ENCODE measurements at places on chromosomes 5 and 9.

DNA sequence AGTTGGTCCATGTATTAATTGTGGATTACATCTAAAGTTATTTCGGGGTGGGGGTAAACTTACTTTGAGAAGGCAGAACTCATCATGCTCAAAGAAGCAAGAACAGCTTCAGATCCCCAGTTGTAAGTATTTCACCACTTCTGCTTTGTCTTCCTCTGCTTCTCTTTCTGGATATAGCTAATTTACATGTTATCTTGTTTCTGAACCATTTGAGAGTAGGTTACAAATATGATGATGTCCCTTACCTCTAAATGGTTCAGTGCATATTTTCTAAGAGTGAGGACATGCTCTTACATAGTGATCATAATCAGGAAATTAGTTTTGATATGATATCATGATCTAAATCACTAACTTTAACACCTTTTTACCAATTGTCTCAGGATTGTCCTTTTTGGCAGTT, 11.9 kb downstream of the TRIO start:
- no peak for DNase-seq

DNA sequence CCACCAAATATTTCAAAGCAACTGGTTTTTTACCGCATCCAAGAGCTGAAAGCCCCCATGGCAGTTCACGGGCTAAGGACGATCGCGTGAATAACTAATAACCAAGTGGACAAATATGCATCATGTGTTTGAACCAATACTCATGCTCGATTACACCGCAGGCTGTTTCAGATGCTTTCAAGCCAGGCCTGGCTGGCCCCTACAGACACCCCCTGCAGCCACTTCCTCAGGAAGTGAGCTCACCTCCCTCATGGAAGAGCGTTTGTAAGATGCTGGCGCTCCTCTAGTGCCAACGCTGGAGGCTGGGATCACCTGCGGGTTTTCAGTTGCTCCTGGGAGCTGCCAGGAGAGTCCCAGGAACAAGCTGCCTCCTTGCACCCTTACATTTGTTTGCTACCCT, 53.9 kb upstream of the PTCH1 start:
- no peak for DNase-seq

DNA sequence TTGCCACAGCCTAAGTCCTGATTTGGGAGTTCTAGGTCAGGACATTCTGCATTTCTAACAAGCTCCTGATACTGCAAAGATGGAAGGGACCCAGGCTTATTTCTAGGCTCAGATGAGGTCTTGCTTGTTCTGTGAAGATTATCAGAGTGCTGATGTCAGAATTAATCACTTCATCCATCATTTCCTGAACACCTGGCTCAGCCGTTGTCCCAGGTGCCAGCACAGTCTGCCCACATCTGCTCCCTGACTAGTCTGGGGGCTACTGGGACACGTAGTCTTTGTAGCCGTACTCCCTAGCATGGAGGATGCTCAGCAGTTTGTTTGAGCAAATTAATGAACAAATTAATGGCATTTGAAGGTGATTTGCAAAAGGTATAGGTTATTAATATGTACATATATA, 17.9 kb upstream of the SPINK4 start:
- DNase-seq = no peak

- DNase-seq = no peak
These were observed 412 bp downstream of the LCN1 start for GRCh38 chr9:135521608-135522095.

DNA sequence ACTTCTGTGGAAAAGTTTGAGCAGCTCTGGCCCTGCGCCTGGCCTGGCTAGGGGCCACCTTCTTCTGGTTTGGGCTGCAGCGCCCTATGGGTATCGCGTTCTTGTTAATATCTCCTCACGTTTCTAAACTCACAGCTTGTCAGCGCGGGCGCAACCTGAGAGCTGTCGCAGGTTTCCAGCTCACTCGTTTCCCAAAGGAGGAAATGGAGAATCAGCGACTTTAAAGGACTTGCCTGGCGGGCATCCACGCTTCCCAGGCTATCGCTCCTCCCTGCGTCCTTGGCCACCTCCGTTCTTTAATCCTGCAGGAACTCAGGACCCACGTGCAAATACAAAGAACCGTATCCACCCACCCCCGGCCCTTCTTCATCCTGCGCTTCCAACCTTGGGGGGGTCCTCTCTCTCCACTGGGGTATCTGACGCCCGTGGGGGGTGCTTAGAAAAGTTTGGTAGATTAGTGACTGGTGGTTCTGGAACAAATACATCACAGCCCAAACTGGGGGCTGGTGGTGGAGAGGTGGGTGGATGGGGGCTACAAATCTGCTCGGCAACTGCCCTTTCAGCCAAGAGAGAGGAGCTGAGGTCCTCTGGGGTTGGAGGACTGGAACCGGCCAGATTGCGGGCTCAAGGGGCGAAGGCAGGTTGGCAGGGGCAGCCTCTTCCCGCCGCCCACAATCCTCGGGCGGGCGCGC, 578 bp upstream of the PSAT1 start:
- no peak for DNase-seq

- DNase-seq = no peak
These were observed 78.7 kb downstream of the NRG2 start for GRCh38 chr5:139964266-139964993.

DNA sequence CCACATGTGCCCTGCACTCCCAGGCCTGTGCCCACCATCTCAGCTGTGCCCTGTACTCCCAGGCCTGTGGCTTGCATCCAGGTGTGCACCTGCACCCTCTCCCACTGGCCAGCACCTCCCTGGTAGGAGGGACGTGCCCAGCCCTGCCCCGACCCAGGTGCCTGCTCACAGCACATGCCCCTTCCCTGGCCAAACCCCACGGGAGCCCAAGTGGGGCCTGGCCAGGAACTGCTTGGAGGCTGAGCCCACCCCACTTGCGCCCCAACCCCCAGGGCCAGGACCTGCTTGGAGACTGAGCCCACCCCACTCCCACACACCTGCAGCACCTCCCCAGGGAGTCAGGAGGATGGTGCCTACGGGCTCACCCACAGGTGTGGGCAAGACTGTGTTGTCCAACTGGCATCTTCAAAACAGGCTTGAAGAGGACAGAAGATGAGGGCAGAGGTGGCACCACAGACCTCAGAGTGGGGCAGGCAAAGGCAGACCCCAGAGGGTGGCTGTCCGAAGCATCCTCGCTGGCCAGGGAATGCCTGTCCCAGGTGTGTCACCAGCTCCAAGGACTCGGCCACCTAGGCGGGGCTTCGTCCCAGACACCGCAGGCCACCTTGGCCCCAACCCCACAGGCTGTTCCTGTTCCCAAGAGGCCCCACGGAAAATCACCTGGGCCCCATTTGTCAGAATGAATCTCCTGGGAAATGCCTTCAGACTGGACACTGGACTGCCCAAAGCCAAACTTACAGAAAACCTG, 10.8 kb downstream of the ZDHHC11B start:
- DNase-seq = no peak

DNA sequence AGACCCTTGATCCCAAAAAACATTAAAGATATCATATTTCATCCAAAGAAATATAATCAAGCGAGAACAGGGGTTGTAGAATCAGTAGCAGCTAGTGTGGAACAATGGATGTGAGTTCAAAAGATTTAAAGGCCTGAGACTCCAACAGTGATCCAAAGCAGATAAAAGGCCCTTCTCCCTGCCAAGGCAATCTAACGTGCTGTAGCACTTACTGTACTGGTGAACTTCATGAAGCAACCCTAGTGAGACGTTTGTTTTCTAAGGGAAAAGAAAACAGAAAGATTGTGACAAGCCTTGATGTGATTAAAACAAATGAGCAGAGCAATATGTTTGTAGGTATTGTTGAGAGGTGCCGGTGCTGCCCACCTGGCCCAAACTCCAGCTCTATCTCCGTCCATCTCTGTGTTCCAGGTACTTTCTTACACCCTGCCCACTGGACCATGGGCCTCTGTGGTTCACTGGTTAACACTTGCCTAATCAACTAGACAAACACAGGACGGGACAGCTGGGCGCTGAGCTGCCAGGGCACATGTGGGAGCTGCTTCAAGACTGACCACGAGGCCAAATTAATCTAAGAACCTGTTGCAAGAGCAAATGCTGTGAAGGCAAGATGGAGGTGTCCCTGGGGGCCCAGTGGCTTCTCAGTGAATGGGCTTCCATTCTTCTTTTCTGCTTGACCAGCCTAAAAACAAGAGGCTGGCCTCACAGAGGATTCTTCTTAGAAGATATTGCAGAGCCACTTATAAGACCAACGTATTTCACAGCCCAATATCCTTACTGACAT, 265.5 kb downstream of the CWC27 start:
- DNase-seq = no peak

DNA sequence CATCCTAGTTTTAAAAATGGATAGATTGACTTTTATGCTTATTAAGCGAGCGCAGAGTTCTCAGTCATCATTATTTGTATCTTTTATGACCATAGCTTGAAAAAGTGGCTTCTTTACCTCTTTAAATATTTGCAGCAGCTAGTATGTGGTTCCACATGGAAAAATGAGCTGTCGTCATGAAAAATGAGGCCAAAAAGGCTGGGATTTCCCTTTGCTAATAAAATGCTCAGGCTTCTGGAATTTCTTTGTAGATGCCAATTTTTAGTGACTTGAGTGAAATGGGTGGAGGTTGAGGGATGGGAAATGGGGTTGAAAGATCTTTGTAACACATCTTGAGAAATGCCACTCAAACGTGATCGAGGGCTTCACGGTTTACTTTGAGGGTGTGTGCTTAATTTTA, 35.2 kb downstream of the RAI14 start:
- no peak for DNase-seq
